GM23338 (cell line): ENCODE measurements at places on chromosomes 6 and 20. TPM values are rescaled to one million over a fixed set of nuclear protein-coding genes. Genes with fewer than 3 reads are reported as not detected.

GRCh38 chr6:117456250-117456649 is 26.2 kb upstream of the DCBLD1 start:
- DNase-seq = no peak
- no peaks in the 10 kb centered on the region for H3K36me3 ChIP-seq
- no peaks in the 10 kb centered on the region for H3K27me3 ChIP-seq
- peaks cover 9% of the 10 kb centered on the region for H3K4me1 ChIP-seq
- no peak overlapping the region for H3K4me3 ChIP-seq
- no peak overlapping the region for H3K27ac ChIP-seq

Gene PPARD
- polyA plus RNA-seq = 4.8 and 5.1 TPM in 2 replicates

DNA sequence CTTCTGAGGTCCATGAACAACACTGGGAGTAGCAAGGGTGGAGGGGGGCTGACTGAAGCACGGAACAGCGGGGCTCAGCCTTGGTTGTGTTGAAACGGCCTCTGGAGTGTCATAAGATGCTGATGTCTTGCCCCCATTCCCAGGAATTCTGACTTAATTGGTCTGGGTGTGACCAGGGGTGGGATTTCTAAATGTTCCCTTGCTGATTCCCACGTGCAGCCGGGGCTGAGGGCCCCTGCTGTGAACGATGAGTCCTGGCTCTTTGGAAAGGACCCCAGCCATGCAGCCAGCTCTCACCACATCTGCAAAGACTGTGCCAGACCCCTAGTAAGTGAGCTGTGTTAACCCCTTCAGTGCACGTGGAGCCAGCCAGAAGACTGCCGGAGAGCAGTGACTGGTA is 28.6 kb upstream of the FAM50B start:
- H3K36me3 ChIP-seq = no peaks in the 10 kb centered on the region
- H3K4me3 ChIP-seq = no peak overlapping the region
- no peaks in the 10 kb centered on the region; the same call in 1 of the 2 replicates for H3K4me1 ChIP-seq
- no peaks in the 10 kb centered on the region for H3K27me3 ChIP-seq

GRCh38 chr20:19881080-19881840 is 123.2 kb downstream of the RIN2 start:
- no peaks in the 10 kb centered on the region for H3K36me3 ChIP-seq
- DNase-seq = no peak
- no peaks in the 10 kb centered on the region for H3K4me1 ChIP-seq

- H3K27ac ChIP-seq = no peak overlapping the region
- no peak overlapping the region for H3K4me3 ChIP-seq
- no peaks in the 10 kb centered on the region for H3K36me3 ChIP-seq
- H3K4me1 ChIP-seq = no peaks in the 10 kb centered on the region
- DNase-seq = no peak
These were observed 26.1 kb downstream of the SH3BGRL2 start for GRCh38 chr6:79657238-79657637.
